Naive thymus-derived CD8-positive, alpha-beta T cell (primary cell): ENCODE measurements at places on chromosomes 5 and 9. TPM values are rescaled to one million over a fixed set of nuclear protein-coding genes. Genes with fewer than 3 reads are reported as not detected.

SERF1A gene
- total RNA-seq: 17.1 TPM

HTR1A gene
- not detected for total RNA-seq

REEP2 gene
- 0.44 TPM for total RNA-seq

KIF4B gene
- not detected for total RNA-seq

NPR2 gene
- total RNA-seq: 12.7 TPM

TXNDC8 gene
- total RNA-seq: not detected

ZNF462 gene
- total RNA-seq: not detected

CAPSL gene
- not detected for total RNA-seq

PCAT7 gene
- not detected for total RNA-seq

MPDZ gene
- not detected for total RNA-seq
